ENCODE measurements at places on chromosomes 2 and 18.

- DNase-seq = no peak
Measured at GRCh38 chr2:28546242-28546641, 50.4 kb downstream of the PLB1 start.

DNA sequence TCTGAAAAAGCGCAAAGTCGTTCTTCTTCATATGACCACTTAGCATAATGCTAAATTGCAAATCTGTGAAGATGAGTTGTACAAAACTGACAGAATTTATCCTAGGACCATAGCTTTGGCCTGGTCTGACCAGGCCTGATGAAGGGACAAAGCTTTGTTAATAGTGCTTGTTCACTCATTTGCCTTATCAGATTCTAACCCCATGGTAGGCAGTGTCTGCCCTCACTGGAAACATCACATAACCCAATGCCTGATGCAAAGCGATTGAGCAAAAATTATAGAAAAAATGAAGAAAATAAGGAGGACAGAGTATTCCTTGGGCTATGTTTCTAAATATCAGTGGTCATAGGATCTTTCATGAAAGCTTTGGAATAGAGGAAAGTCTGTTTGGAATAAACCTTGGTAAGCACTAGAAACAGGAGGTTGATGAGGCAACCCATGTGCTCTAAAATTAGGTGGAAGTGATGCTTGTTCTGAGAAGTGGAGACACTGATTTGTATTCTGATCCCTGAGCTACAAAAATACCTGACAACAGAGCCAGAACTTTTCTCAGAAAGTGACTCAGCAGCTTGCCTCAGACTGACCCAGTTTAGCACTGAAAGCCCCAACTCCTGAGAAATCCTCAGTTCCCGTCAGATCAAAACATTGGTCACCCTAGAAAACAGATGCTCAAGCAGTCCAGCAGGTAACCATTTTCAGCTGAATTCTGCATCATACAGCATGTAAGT is 131.4 kb upstream of the MAPRE2 start:
- DNase-seq = no peak

- no peak for DNase-seq
Measured at GRCh38 chr2:227796045-227796711, 17.5 kb upstream of the CCL20 start.

DNA sequence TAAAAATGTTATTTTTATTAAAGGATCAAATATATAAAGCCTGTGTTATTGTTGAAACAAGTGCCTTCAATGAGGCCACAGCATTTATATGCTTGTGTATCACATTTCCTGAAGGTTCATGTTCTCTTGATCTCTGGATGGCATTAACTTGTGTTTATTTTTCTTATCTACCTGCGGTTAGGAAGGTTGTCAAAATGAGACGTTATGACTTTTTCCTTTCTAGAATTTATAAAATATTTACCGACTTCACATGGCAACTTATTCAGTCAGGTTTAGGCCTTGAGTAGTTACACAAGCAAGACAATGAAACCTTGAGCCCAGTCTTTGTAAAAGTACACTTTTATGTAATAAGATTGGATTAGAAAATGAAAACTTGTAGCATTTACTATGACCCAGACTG is 196.4 kb upstream of the ACVR2A start:
- no peak for DNase-seq

DNA sequence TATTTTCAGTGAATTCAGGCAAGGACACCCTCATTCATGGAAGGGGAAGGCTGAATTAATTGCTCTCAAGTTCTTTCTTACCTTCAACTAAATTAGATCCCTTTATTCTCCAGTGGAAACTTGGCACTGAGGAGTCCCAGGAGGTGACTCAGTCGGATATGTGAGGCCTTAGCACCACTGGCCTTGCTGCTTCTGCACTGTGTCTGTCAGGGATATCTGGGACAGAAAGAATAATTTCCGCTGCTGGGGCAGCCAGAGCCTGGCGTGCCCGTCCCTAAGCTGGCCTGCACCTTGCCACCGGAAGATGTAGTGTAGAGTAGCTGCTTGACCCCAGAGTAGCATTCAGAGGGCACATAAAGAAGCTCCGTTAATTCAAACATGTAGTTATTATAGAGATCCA is 53.4 kb downstream of the LIMS1 start:
- DNase-seq = no peak

DNA sequence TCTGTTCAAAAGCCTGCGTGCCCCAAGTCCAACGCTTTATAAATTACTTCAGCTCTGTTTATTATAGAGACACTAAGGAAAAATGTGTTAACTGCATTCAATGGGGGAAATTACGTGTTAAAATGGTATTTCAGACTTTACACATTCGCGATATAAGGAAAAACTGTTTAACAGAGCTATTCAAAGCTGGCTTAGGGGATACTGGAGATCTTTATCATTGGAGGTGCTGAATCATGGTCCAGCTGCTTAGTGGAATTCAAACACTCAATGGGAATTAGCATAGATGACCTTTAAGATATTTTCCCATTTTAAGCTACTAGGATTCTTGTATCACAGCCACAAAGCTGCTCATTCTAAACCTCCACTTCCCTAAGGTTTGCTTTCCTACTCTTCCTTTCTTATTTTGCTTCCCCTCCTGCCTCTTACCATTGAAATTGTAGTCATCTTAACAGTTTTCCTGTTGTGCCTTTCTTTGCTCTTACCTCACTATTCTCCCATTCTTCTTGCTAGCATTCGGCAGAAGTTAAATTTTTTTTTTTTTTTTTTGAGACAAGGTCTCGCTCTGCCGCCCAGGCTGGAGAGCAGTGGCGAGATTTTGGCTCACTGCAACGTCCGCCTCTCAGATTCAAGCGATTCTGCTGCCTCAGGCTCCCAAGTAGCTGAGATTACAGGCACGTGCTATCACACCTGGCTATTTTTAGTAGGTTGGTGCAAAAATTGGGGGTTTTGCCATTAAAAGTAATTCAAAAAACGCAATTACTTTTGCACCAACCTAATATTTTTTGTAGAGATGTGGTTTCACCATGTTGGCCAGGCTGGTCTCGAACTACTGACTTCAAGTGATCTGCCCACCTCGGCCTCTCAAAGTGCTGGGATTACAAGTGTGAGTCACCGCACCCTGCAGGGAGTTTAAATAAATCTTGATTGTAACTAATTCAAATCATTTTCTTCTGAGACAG is 6.5 kb downstream of the SULT6B1 start:
- no peak for DNase-seq

DNA sequence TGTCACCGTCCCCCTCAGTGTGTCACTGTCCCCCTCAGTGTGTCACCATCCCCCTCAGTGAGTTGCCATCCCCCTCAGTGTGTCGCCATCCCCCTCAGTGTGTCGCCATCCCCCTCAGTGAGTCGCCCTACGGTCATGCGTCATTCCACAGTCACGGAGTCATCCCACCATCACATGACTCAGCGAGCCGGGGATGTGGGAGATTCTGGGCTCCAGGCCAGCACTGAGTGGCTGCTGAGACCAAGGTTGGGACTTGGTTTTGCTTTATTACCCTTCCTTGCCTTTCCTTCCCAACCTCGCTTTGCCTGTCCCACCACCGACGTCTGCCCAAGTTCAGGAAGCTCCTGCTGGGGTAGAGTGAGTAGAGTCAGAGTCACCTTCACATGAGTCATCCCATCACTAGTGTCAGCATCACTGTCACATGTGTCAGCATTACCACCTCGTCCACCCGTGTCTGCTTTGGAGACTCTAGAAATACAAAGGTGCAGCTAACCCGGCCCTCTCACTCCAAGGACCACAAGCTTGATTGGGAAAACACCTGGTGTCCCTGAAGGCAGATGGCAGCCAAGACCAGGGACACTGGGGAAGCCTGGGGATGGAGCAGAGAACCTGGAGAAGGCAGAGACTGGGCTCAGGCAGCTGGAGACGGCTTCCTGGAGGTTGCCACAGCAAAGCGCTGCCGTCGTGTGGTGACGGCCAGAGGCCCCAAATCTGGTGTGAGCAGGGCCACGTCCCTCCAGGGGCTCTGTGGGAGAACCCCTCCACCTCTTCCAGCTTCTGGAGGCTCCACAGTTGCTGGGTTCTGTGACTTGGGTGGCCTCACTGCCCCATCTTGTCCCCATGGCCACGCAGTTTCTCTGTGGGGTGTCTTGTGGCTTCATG is 485.2 kb upstream of the SALL3 start:
- no peak for DNase-seq

DNA sequence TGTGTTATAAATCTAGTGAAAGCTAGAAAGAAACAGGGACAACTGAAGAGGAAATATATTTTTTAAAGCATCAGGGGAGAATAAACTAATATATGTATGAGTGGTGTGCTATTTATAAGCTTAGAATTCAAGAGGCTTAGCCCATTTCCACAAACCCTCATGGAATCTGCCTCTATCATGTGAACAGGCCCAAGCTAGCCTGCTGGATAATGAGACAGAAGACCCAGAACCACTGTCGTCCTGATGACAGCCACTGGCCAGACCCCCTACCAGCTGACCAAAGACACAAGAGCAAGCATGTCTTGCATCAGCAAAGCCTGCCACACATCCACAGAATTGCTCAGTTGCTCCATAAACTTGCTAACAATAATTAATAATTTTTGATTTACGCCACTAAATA is 382.3 kb upstream of the NXPH2 start:
- no peak for DNase-seq

- no peak for DNase-seq
Measured at GRCh38 chr2:197294260-197294659, 16.3 kb downstream of the ANKRD44 start.

Data from stimulated activated naive B cell treated with anti-CD40 and anti-IgM and Interleukin-4, amounts not matched to agents 10 μg/mL and 1 μg/mL and 100 μg/mL, for 72 hours (primary cell).